ENCODE measurements at places on chromosomes 3 and 15.

DNA sequence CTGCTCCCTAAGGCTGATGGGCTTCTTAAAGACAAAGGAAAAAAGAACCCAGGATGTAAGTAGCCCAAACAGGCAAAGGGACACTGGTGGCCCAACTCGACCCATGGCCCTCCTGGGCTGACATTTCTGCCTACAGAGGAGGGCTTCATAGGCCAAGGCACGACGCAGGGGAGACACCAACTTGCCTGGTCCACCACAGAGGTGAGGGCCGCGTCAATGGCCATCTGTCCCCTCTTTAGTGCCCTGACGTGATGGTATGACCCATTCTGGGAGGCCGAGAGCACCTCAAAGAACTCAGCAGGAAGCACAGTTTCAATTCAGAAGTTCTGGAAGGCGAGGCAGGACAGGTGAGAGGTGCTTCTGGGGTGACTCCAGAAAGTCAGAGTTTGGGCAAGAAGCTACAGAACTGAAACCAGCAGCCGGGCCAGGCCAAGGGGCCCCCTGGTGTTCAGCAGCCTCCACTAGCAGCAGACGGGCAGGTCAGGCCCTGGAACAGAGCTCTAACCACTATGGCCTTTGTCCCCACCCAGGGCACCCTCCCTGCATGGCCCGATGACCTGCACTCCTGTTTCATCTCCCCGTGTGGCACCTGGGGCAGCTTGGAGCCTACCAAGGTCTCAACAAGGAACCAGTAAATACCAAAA lies 45.1 kb downstream of the HMCES start:
- DNase-seq, result peak; percentile 35

DNA sequence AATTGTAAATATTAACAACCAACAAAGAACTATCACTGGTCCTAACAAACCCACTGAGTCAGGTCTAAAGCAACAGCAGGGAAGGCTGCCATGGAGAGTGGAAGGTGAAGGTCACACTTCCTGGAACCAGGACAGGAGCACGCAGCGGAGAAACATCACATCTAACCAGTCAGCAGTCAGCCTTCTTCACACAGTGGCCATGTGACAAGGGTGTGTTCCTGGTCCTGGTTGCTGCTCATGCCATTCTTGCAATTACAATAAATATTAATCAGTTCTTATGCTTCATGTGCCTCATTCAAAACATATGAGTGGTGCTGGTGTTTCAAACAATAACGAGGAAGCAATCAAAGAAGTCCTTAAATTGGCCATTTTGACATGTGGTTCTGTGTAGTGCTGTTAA lies 162.8 kb downstream of the ARRDC4 start:
- DNase-seq, result no peak

- no peak for DNase-seq
Observed at GRCh38 chr3:17195856-17196604, 311.3 kb downstream of the PLCL2 start.

GRCh38 chr3:172185907-172186306 lies 146.5 kb downstream of the FNDC3B start:
- no peak for DNase-seq

- no peak for DNase-seq
Observed at GRCh38 chr15:65309882-65310418, 5.5 kb downstream of the RNU5B-1 start.

DNA sequence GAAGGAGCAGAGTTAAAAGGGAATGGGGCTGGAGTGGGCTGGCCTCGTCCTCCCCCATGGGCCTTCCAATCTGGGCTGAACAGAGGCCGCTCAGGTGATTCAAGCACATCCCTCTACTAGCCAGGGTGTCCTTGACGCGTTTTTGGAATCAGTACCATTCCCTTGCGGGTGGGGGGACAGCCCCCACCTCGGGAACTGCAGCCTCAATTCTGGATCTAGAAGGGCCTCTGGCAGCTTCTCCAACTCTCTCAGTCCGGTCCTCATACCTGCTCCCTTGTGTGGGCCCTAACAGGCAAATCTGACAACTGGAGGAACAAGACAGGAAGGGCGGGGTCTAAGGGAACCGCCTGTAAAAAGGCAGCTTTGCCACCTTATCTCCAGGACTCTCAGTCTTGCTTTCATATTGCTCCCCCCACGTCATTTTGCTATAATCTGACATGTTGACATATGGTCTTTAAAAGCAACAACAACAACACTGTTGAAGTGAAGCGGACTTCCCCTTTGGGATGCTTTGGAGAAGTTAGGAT lies 802 bp upstream of the CHRNB4 start:
- DNase-seq, result peak; percentile 34

DNA sequence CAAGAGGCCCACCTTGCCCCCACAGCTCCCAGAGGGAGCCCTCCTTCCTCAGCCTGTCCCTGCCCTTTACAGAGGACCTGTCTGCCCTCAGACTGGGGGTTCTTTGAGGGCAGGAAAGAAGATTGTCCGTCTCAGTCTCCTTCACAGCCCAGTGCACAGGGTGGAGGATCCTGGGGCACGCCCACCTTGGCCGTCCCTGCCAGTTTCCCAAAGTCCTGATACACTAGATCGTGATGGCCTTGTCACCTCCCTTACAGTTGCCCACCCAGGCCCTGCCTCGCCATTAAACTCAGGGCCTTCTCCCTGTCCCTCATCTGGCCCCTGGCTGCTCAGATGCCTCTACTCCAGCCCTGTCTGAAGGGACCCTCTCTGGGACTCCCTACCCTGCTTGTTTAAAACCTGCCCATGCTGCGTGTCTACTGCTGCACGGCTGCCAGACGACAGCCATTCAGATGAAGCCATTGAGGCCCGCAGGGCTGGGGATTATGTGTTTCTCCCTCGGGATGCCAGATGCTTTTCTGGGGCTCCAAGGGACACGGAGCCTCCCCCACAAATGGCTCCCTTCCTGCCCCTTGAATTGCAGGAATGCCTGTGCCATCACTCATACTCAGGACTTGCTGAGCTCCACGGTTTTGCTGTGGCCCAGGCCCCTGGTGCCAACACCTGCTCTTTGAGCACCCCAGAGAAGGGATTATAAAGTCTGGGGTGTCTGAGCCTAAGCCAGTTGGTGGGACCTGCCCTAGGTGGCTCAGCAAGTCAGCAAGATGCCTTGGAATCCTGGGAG lies 27.8 kb downstream of the ACSBG1 start:
- no peak for DNase-seq

- no peak for DNase-seq
Observed at GRCh38 chr15:52306270-52306669, 10.7 kb upstream of the MYO5C start.

DNA sequence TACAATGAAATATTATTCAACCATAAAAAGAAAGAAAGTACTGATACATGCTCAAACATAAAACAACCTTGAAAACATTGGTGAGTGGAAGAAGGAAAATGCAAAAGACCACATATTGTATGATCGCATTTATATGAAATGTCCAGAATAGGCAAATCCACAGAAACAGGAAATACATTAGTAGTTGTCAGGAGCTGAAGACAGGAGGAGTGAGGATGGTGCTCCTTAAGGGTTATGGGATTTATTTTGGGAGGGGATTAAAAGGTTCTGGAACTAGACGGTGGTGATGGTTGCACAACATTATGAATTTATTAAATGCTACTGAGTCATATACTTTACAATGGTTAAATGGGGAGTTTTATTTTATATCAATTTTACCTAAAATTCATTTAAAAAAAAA lies 12.1 kb upstream of the MAGI1 start:
- DNase-seq, result no peak

DNA sequence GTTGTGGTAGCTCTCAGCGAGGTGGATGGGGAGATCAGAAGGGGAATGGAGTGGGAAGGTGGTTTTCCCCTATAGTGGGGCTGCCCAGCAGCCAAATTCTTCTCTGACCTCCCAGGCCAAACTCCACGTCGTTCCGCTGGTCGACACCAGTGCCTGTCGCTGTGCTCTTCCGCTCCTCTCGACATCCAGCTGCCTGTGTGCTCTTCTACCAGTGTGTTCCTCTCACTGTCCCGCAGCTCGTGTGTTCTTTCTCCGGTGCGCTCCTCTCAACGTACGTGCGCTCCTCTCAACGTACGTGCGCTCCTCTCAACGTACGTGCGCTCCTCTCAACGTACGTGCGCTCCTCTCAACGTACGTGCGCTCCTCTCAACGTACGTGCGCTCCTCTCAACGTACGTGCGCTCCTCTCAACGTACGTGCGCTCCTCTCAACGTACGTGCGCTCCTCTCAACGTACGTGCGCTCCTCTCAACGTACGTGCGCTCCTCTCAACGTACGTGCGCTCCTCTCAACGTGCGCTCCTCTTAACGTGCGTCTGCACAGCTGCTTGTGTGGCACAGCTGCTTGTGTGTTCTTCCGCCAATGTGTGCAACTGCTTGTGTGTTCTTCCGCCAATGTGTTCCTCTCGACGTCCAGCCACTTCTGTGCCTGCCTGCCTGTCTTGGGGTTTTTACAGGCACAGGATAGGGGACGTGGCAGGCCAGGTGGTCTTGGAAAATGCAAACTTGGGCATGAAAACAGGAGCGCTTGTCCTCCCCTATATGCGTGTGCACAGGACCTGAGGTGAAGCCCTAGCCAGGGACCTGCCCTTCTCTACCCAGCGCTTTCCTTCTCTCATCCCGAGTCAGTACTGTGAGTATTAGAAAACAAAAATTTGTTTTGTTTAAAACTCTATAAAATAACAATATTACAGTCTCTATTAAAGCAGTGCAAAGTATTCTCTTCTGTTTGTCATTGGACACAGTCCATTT lies 991.1 kb downstream of the GBE1 start:
- DNase-seq, result no peak

- no peak for DNase-seq
Observed at GRCh38 chr3:168864107-168865021, 768.6 kb upstream of the GOLIM4 start.

DNA sequence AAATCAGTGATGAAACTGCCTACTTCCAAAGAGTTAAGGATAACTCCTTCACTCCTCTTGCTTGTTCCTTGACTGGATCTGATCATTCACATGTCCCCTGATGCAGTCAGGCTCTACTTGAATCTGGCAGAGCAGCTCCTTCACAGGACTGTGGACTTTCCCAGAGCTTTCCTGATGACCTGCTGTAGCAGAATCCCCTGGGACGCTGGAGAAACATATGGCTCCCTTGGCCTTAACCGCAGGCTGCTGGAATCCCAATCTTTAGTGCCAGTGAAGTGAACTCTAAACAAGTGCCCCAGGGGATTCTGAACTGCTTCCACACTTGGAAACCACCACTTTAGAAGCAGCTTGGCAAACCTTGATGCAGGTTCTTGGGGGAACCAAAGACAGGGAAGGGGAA lies 217.8 kb downstream of the CHST2 start:
- DNase-seq, result no peak

GRCh38 chr3:156892701-156893100 lies 66.5 kb downstream of the LEKR1 start:
- no peak for DNase-seq

GRCh38 chr3:124535306-124535705 lies 194.9 kb upstream of the UMPS start:
- DNase-seq, result no peak

DNA sequence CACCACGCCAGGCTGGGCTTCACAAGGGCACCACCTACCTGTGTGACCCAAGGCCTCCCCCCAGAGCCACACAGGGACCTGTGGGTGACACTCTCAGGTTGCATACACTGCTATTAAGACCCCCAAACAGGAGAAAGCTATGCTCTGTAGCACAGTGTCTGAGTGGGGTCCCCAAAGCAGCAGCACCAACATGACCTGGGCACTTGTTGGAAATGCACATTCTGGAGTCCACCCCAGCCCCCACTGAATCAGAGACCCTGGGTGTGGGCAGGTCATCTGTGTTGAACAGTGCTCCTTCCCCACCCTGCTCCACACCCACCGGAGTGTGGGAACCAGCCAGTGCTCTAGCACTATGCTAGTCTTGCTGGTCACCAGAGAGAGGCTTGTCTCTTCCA lies 76.1 kb downstream of the ADAMTS17 start:
- DNase-seq, result no peak

- DNase-seq, result no peak
Observed at GRCh38 chr3:53287131-53287629, 31.4 kb upstream of the TKT start.

DNA sequence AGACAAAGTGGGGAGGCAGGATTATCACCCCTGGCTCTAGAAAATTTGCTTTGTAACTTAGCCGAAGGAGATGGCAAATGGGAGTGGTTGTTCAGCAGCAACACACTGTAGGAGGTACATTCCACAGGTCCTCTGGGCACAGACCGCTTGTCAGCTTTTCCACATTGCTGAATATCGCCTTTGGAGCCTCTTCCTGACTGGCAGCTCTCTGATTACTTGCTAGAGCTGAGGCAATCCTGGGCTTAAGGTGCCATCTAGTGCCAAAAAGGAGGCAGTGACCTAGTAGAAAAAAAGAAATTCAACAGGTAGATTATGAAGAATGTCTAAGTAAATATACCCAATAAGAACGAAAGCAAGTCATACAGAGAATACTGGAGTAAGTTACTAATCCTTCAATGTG lies 13.1 kb upstream of the SCN5A start:
- peak; percentile 34 for DNase-seq

DNA sequence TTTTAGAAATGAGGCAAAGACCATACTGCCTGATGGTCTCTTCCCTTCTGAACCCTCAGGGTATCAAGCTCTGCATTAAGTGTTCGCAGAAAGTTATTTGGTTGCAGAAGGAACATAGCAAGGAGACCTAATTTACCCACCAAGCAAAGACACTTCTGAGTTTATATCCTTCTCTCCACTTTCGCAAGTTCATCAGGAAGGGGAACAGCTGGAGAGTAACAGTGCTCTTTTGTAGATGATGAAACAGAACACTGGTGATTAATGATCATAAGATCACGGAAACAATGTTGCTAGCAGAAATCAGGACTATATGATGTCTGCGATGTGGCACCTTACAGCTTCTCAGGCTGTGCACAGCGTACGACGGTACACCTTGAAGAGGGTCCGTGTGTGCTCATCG lies 62.1 kb downstream of the NCEH1 start:
- DNase-seq, result no peak

DNA sequence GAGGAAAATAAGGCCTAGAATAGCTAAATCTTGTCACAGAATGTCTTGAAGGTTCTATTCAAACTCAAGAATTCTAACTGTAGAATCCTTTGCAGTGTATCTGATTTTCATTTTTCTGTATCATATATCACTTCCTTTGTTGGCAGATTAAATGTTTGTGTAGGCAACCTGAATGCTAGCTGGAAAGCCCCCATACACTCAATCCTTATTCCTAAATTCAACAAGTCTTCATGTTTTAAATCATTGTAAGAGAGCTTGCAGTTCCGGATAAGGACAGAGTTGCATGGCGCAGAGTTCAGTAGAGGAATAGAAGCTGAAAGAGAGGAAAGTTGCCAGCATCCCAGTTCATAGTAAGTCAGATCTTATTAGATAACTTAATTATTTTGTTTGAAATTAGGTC lies 242.0 kb upstream of the SEMA6D start:
- no peak for DNase-seq

DNA sequence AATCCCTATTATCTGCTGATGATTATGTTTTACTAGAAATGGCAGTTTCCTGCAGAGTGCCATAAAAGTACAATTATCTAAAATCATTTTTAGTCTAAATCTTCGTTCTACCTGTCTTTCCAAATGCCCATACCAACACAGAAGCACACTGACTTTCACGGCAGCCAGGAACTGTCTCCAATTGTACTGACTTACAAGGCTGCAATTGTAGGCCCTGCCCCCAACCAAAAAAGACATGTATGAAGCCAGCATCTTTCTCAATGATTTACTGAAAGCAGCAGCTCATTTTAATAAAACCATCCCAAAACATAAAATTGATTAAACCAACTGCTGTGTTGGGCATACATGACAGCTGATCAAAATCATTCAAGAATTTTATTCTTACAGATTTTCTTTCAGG lies 119.0 kb downstream of the TBC1D5 start:
- no peak for DNase-seq

GRCh38 chr15:90889736-90890456 lies 5.6 kb downstream of the FES start:
- DNase-seq, result no peak
